NAMALWA (cell line): ENCODE measurements at places on chromosomes 5 and 9.

DNA sequence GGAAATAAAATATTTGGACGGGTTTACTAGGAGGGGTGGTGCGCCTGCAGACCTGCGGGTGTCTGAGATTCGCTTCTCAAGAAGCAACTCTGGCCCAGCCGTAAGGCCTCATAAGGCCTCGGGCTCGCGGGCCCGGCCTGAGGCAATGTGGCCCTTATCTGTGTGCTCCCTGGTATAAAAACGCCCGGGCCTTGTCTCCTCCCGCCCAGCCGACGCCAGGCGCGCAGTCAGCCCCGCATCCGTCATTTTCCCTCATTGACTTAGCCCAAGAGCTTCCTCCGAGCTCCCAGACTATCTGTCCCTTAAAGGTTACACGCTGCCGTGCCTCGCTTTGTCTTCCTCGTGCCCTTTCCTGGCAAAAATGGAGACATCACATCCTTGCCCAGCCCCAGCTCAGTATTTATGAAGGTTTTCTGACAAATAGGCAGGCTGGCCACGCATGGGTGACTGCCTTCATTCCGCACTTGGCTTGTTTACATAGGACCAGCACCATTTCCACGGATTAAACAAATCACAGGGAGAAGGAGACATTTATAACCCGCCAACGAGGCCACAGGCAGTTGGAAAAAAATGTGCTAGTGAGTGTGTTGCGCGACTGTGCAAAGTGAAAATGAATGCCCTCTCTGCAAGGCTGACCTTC is 74.5 kb upstream of the TBCA start:
- no peak for DNase-seq

DNA sequence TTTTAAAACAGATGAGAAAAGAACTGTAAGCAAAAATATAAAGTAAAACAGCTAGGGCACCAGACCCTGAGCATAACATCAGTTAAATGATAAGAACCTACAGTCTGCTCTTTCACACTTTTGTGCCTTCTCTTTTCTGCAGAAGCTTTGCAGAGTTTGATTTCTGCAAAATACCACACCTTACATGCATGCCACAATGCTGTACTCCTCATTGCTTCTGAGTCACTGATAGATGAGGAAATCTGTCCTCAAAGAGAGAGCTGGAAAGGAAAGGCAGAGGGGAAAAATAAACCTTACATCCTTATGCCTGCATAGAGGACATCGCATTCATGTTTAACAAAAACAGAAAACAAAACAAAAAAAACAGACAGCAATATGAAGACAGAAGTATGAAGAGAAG is 142.9 kb downstream of the ATPSCKMT start:
- DNase-seq: no peak

GRCh38 chr5:127564002-127564769 is 46.7 kb downstream of the PRRC1 start:
- peak; percentile 83 for DNase-seq

GRCh38 chr5:82246960-82247574 is 31.1 kb downstream of the RPS23 start:
- DNase-seq: no peak

DNA sequence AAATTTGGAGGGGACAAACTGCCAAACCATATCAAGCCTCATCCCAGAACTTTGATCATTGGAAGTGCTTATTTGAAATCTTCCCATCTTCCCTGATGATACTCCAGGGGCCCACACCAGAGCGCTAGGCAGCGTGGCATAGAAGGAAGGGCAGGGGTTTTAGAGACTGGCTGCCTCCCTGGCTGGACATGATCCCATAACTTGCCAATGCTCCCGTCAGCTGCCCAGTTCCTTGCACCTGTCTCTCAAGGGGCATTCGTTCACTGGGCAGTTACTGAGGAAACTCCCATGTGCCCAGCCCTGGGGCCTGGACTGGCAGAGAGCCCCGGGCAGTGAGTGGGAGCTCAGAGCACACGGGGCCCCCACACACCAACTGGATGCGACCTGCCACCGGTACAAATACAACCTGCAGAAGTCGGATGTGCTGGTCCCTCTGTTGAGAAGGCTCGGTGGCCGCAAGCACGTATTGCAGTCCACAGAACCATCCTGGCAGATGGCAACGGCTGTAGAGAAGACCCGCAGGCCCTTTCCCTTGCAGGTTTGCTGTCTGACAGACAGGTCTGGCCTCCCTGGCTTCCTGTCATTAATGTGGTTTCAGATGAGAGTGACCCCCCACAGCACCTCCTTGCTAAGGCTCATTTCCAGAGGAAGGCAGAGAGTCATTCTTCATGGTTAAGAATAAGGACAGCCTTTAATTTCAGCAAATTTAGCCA is 122.4 kb downstream of the MVB12B start:
- no peak for DNase-seq

GRCh38 chr5:134267366-134268018 is 41.6 kb upstream of the PPP2CA start:
- DNase-seq: no peak

DNA sequence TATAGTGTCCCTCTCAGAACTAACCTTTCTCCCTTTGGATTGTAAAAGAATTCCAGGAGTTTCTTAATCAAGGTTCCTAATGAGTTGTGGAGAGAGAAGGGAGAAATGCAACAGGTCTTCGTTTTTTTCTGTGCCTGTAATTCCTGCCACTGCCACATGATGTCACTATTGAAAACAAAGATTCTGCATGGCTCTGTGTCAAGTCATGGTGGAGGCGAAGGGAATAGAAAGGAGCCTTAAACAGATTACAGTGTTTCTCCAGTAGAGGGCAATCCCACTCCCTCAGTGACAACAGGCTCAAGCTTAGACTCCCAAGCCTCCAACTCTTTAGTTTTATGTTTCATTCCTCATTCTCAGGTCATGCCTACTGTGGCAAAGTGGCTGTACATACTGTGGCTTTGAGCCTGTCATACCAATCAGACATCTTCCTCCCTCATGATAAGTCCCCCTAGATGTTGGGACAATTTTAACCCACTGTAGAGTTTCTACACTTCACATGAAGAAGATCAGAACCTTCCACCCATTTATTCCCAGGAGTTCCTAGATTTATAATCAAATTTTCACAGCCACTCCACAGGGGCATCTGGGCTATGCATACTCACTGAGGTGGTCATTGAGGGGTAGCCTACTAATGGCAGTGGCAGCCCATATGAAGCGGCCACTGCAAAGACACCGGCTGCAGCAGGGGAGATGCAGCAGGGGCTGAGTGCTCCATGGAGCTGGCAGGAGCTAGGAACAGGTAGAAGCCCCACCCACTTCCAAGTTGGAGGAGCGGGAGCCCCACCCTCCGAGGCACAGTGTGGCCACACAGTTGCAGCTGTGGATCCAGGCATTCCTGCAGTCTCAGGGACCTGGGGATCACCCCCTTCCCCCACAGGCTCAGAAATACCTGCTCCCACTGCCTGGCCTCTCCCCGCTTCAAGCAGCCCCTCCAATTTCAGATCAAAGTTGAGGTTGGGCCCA is 97.4 kb upstream of the TRIM32 start:
- peak; percentile 85 for DNase-seq

DNA sequence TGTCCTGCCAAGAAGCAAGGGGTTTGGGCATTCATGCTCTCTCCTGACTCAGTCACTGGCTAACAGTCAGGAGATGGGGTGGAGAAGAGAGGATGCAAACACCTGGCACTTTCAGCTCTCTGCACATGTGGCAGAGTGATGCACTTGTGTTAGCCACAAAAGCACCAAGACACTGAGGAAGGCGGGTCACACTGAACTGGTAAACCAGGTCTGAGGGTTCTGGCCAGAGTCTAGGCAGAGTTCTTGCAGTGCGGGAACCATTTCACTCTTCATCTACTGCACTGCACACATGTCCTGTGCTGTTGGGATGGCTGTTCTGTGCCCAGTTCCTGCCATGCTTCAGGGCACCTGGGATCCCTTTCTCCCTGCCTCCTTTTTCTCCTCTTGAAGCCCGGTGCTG is 157.1 kb upstream of the GDNF start:
- DNase-seq: no peak

DNA sequence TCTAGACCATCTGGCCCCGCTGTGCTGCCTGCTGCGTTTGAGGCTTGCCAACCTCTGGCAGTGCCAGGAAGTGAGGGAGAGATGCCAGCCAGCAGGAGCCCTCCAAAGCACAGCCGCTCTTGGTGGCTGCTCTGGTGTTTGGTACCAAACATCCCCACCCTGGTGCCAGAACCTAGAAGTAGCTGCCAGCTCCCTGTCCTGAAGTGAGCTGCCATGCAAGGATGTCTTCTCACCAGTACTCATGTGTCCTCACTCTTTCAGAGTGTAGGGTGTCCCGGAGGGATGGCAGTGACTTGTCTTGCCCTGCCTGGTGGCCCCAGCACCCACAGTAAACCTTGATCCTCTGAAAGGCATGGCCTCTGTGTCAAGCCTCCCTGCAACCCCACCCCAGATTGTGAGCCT is 43.4 kb downstream of the AMBP start:
- no peak for DNase-seq

- no peak for DNase-seq
Observed at GRCh38 chr5:73797132-73797510, 171.1 kb downstream of the ARHGEF28 start.

DNA sequence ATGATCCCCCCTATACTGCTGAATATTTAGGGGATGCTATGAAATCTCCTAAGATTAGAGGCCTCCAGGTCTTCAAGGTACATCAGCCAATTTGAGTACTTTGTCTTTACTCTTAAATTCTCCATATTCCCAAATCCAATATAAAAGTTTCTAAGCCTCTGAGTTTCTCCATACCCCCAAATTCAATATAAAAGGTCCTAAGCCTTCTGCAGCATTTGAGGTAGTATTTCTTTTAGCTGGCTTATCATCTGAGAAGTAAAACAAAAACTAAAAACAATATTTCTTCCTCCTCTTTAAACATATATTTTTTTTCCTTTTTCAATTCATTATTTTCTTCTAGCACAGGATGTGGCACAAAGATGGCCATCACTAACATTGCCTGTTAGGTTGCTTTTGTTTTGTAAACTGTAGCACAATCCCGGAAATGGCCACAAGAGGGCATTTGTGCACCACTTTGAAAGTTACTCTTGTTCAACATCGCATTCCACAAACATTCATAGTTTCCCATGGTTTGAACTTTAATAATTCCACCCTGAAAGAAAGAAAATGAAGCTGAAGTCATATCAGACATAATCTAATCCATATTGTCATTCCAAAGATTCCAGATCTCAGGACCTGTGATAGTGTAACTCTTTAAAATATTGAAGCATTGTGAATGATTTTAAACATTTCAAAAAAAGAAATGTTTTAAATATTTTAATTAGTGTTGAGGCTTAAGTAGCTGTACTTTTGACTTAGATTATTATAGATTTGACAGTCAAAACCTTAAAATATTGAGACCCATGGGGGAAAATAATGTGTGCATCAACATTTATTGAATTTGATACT is 21.0 kb upstream of the SCGB3A2 start:
- DNase-seq: peak; percentile 61

- no peak for DNase-seq
Observed at GRCh38 chr5:13328316-13328715, 616.2 kb downstream of the DNAH5 start.

- no peak for DNase-seq
Observed at GRCh38 chr5:56493766-56494165, 260.6 kb upstream of the ANKRD55 start.

GRCh38 chr5:89900346-89900745 is 509.2 kb downstream of the CETN3 start:
- DNase-seq: no peak

DNA sequence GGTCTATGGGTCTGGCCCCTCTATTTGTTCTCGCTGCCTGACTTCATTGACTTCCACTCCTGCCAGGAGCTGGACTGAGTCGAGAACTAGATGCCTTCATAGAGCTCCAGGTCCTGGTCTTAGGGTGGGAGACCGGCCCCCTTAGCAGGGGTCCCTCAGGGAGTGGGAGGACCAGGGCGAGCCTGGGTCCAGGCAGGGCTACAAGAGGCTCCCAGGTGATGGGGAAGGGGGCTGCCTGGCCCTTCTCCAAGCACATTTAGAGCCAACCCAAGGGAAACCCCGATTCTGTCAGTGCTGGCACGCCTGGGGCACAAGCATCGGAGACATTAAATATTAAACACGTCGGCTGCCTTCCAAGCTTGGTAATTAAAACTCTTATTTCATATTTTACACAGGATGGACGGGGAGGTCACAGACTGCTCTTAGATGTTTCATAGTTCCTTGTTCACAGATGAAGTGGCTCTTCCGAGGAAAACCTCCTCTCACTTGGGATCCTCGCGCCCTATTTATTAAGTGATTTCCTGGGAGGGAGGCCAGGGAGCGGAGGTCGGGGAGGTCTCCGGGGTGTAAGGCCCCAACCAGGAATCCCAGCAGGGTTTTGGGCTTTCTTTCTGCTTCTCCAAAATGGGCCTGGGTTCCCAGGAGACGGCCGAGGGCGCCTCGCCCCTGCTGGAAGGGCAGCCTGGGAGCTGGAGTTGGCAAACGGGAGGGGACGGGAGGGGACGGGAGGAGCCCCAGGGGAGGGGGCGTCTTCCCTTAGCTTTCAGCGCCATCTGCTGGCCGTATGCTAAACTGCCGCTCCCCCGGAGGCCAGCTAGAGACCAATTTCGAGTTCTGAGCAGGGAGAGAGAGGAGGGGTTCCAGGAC is 23.4 kb upstream of the ZBTB43 start:
- DNase-seq: peak; percentile 74

DNA sequence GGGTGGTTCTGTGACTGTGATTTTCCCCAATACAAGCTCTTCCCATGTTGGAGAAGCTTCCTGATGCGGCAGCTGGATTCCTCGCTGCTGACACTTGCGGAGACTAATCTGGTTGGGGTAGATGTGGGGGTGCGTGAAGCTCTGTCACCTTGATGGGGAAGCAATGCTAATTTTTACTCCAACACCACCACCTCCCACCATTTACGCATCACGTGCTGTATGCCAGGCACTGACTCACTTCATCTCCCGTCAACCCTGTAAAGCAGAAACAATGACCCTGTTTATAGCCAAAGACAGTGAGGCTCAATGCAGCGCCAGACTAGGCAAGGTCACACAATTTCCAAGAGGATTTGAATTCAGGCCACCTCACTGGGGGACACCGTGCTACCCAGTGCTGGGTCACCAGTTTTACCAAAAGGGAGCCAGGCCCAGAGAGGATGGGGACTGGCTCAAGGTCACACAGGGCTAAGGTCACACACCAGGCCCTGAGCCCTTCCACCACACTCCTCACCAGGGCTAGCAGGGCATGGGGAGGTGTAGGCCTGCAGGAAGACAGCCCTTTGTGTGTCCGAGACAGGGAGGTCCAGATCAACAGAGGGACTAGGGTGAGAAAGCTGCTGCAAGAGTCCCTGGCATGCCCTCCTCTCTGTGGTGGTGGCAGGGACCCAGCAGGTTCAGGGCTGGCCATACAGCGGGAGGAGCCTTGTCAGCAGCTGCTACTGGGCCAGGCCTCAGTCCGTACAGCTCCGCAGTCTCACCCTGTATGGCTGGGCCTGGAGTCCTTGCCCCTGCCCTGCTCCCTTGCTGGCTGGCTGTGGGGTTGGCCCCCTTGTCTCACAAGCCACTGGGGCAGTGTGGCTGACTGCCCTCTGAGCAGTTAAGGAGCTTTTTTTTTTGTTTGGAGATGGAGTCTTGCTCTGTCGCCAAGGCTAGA is 3.3 kb downstream of the STKLD1 start:
- no peak for DNase-seq
